ENCODE measurements at places on chromosomes 5 and 9.

GRCh38 chr5:137566780-137567179 lies 67.7 kb upstream of the SPOCK1 start:
- DNase-seq = peak; percentile 12

GRCh38 chr9:94946256-94946655 lies 219.8 kb downstream of the AOPEP start:
- no peak for DNase-seq

GRCh38 chr9:94911211-94911610 lies 184.7 kb downstream of the AOPEP start:
- no peak for DNase-seq

DNA sequence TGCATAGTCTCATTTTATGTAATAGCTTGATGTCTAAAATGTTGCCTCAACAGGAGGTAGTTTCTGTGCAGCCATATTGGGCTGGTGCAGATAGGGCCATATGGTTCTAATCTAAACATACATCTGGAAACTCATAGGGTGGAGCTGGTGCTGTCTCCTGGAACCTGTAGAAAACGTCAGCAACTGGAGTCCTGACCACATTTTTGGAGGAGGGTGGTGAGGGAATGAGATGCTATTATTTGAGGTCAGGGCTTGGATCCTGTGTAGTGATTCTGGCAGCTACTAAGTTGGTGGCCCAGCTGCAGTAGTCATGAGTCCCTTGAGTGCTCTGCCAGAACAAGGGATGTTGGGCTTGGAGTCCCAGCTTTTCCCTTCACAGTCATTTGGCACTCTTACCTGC lies 14.1 kb downstream of the MAN2A1 start:
- peak; percentile 9 for DNase-seq

- no peak for DNase-seq
Measured at GRCh38 chr5:57410374-57411320, 72.0 kb downstream of the ACTBL2 start.

GRCh38 chr9:17031546-17031945 lies 103.3 kb upstream of the CNTLN start:
- DNase-seq = no peak

- DNase-seq = no peak
Measured at GRCh38 chr5:15393146-15393545, 106.8 kb upstream of the FBXL7 start.

DNA sequence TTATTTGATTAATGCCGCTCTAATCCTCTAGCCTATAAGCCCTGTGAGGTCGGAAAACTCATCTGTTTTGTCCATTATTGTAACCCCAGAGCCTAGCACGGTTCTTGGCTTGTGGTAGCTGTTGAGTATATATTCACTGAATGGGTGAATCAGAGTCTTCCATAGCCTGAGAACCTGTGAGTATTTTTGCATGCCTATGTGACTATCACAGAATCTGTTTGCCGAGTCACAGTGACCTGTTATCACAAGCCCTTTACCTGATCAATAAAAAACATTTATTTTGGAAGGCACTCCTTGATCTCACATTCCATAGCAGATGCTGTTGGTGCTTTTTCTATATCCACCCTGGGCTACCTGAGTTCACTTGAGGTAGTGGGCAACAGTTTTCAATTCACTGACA lies 125.0 kb upstream of the STC2 start:
- DNase-seq = no peak

DNA sequence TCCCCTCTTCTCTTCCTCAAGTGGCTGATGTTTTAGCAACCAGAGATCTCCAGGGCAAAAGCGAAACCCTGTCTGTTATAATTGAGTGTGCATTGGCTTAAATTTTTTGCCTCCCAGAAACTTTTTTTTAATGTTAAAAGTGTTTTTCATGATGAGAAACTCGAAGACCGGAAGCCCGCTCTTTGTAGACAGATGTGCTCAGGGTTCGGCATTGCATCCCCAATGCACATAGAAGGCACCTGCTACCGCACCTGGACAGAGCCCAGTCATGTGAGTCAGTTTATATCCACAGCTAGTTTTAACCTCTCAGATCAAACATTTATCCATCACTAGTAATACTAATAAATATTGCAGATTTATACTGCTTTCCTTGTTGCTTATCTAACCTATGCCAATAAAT lies 19.5 kb upstream of the NADK2 start:
- no peak for DNase-seq

- no peak for DNase-seq
Measured at GRCh38 chr5:41435276-41435675, 75.1 kb downstream of the PLCXD3 start.

DNA sequence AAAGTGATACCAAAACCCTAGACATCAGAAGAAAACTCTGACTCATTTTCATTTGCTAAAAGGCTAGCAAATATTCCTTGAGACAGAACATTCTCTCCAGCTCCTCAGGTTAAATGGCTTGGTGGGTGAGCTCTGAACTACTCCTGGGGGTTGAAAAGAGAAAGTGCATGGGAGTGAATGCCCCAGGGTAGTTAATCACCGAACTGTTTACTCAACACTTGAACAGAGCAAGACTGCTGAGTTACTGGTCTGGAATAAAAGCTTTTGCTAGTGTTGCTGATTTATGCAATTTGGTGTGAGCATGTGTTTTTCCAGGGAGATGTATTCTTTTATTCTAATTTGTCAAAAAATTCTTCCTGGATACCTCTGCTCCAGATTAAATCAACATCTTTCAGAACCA lies 88.3 kb upstream of the PRDM9 start:
- DNase-seq = no peak

DNA sequence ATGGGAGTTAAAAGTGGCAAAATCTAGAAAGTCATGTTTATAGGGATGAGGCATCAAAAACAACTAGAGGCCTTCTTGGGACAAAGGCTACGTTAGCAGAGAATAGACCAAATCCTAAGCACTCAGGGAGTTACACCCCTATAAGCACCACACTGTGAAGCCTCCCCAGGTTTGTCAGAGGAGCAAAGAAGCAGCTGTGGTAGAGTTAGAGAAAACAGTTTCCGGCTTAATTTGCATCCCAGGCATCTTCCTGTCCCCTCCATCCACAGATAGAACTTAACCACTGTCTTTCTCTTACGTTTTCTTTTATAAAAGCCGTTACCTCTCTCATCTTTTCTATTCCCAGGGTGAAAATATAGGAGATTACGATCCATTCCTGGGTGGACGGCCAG lies 188.6 kb upstream of the KLF9 start:
- DNase-seq = no peak

- no peak for DNase-seq
Measured at GRCh38 chr5:127042593-127042992, 12.2 kb upstream of the MARCHF3 start.

DNA sequence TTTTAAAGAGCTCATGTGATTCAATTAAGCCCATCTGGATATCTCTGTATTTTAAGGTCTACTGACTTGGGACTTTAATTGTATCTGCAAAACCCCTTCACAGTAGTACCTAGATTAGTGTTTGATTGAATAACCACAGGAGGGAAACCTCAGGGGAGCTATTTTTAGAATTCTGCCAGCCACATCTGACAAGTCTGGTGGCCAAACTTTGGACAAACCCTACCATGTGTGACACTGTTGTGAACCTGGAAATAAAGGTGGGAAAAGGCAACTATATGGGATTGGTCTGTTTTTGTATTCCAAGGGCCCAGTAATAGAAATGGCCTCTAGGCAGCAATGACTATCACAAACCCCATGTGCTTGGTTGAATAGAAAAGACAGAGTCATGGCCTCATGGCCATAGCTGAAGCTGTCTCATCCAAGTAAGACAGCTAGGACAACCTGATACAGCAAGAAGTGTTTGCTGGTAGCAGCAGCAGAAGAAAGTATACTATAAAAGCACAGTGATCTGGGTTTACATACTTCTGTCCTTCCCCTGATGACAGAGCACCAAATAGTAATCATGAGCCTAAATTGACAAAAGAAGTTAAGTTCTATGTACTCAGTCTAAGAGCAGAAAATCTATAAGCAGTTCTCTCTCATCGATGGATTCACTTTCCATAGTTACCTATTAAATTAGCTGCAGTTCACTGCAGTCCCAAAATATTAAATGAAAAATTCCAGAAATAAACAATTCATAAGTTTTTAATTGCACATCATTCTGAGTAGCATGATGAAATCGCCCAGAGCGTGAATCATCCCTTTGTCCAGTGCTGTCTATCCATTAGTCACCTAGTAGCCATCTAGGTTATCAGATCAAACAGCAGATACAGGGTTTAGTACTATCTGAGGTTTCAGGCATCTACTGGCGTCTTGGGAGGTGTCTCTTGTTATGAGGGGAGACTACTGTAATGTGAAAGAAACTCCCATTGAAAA lies 189.8 kb downstream of the ARHGAP26 start:
- peak; percentile 56 for DNase-seq

- no peak for DNase-seq
Measured at GRCh38 chr5:169567079-169567478, 16.5 kb upstream of the SPDL1 start.

DNA sequence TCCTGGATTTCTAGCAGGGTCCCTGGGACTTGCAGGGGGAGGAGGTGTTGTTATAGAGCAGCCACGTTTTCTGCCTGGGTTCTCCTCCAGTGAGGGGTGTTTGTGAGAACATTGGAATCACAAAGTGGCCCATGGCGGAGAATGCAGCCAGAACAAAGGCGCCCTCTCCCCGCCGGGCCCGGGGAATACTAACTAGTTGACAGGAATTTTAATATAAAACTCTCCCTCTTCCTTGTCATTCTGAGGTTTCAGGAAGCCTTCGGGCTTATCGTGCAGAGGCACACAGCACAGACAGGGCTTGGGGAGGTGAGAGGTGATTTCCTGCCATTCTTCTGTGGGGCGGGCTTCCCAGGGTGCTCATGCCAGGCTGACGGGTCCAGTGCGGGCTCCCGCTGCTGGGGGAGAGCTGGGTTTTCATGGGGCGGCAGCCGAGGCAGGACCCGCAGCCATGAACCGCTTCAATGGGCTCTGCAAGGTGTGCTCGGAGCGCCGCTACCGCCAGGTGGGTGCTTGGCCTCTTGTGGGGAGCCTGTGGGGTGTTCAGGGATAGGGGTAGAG lies 37.7 kb downstream of the RGS3 start:
- no peak for DNase-seq

DNA sequence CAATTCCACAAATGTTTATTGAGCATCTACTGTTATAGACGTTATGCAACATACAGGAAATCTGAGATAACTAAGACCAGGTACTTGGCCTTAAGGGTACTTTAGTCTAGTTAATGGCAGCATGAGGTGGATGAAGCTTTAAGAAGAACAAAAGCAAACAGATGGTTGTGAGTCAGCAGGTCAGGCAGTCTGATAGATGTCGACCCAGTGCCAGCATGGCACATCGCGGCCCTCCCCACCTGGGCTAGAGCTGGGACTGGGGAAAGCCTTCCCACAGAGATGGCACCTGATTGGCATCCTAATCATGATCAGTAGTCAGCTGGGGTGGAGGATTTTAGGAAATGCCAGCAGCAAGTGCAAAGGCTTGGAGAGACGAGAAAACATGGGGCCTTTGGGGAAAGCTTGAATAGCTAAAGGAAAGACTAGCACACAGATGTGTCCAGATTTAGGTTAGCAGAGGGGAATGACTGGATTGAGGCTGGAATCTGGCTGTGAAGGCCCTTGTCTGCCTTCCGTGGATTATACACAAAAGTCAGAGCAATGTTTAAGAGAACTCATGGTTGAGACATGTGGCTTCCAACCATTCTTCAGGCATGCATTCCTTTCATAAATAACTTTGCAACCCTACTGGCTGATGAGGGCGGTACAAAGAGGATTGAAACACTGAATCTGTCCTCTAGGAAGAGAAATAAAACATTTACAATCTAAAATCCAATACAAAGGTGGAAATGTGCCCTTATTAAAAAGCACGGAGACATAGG lies 395.4 kb upstream of the WWC1 start:
- DNase-seq = peak; percentile 36

- DNase-seq = no peak
Measured at GRCh38 chr9:126869368-126869767, 8.9 kb downstream of the ZBTB34 start.

GRCh38 chr9:136930014-136930413 lies 14.5 kb downstream of the FBXW5 start:
- DNase-seq = no peak
